Muscle of back (tissue), 13 donors: ENCODE measurements at places on chromosomes 3 and 15. TPM values are rescaled to one million over a fixed set of nuclear protein-coding genes. Genes with fewer than 3 reads are reported as not detected.

GRCh38 chr3:81910244-81910852 lies 148.9 kb upstream of the GBE1 start:
- no peak for DNase-seq

DNA sequence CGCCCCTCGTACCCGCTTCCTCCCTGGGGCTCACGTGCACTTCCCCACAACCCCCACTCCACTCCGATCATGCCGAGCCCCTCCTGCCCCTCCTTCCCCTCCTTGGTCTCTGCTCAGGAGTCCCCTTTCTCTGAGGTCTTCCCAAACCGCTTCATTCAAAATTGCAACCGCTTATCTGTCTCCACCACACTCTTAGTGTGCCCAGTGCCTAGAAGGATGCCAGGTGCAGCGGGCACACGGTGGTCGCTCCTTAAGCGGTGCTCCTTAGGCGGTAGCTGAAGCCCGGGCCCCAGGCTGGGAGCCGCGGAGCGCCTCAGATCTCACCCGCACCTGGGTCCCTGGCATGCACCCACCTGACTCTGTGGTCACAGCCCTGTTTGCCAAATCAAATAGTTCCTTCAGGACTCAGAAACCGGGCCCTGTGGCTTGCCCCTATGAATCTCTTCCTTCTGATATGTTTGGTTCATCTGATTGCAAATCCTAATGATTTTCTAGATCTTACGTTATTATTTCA lies 524.5 kb downstream of the OCA2 start:
- DNase-seq: no peak

- no peak for DNase-seq
These were observed 9.2 kb downstream of the SLC25A36 start for GRCh38 chr3:140950863-140951262.

Gene P2RY14
- 1.4 TPM for polyA plus RNA-seq

DNA sequence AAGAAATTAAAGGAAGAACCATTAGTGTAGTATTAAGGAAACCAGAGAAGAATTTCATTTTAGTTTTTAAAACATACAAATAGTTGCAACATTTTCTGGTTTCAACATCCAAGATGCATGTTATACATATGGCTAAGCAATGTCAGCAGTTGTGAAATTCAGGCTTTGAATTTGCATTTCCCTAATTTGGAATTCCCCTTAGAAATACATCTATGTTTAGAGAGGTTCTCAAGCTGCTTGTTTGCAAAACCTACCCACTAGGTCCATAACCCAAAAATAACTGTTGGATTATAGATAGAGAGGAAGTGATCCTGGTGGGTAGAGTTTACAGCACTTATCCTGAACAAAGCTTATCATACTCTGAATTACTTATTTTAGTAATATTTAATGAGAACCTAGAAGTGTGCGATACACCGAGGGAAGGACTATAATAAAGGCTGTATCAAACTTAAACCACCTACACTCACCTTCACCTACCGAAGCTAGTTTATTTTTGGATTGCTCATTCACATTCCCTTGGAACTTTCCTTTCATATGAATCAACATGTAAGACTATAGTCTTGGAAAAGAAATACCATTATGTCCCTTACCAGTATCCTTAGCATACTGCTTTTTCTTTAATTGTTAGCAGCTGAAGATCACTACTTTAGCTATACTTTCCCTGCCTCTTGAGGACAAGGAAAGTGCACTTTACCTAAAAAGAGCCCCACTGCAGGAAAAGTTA lies 60.6 kb downstream of the CHAC1 start:
- no peak for DNase-seq

- no peak for DNase-seq
These were observed 454.7 kb upstream of the ADAMTS9 start for GRCh38 chr3:65142456-65142855.

Gene FES
- polyA plus RNA-seq: 10.5 TPM

Gene SLC41A3
- 32.9 TPM for polyA plus RNA-seq

DNA sequence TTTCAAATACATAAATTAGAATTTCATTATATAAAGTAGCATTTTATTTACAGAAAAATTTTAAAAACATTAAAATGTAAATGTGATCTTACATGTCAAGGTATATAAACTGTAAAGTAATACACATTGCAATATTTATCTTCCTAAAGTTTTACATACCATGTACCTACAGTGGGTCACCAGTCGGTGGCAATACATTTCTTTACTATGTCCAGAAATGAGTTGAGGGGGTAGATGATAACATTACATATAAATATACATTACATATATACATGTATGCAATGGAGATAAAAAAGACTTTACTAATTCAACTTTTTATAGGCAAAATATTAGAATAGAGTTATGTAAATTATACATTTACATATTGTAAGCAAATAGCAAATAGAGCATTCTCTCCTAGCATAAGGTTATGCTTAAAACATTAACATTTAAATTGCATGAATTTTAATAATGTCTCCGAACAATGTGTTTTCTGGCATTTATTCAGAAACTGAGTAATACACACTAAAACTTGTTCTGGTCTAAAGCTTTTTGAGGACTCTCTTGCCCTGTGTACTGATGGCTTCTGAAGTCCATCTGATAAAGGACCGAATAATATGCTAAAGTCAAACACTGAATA lies 93.3 kb upstream of the NLGN1 start:
- DNase-seq: no peak

DNA sequence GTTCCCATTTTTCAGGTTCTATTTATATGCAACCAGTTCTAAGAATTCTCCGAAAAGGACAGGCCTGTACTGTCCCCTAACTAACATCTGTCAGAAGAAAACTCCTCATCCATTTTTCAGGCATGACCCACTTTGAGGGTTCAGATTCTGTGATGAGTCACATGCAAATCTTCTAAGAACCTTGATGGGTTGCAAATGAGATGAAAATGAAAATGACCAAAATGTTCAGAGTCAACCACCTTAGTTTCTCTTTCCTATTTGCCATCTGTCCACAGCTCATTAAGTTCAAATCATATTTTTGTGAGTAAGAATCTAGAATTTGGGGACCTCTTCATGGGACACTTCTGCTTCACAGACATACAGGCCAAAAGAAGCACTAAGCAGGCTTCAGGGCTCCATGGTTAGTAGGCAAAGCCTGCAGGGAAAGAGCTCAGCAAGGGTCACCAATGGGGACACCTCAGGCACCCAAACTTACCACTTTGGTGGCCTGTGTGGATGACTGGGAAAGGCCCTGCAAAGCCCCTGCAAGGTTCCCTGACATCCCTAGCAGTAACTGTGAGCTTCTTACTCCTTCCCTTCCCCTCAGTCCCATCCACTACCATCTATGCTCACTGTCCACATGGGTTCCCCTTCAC lies 122.0 kb downstream of the WDR76 start:
- no peak for DNase-seq

Gene HHLA2
- polyA plus RNA-seq: not detected

DNA sequence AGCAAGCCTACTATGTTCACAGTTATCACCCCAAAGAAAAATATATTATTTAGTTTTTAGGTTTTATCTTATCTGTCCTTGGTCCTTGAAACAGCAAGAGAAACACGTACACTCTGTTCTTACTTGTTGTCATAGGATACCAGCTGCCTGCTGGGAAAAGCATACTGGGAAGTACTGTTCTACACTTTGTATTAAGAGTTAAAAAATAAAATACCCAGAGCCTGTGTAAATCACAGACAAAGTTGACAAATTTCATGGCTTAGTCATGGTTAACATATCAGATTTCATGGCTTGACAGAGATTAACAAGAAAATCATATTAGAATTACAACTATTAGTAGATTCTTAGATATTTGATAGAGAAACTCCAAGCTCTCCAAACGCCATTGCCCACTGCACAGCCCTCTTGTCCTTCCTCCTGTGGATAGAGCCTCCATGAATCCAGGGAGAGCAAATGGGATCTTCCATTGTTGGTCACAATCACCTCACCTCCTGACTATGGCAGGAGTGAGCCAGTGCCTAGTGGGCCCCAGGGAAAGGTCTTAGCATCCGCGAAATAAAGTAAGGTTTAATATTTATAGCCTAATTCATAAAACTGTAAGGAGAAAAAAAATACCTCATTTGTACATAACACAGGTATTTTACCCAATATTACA lies 128.1 kb upstream of the WNT5A start:
- no peak for DNase-seq

Gene GOLGA6L10
- 4.6 TPM for polyA plus RNA-seq

Gene GPR62
- polyA plus RNA-seq: 0.21 TPM

Gene TRANK1
- 5.2 TPM for polyA plus RNA-seq

DNA sequence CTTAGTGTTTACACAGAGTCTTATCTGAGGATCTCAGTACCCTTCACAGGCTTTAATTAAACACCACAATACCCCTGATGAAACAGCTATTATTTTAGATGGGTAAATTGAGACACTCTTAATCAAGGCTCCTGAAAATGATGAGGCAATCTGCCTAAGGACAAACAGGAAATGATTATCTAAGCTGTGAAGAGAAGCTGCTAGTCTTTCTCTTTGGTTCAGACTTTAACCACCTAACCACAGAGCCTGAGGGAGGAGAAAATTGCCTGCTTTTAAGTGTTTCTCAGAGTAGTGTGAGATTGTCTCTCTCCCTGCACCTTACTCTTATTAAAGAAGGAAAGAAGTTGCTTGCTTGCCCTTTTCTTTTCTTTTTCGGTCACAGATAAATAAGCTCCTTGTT lies 364.3 kb upstream of the ADAMTS9 start:
- no peak for DNase-seq

- no peak for DNase-seq
These were observed 7.8 kb upstream of the AEN start for GRCh38 chr15:88613074-88613944.

Gene KNG1
- 0.70 TPM for polyA plus RNA-seq

DNA sequence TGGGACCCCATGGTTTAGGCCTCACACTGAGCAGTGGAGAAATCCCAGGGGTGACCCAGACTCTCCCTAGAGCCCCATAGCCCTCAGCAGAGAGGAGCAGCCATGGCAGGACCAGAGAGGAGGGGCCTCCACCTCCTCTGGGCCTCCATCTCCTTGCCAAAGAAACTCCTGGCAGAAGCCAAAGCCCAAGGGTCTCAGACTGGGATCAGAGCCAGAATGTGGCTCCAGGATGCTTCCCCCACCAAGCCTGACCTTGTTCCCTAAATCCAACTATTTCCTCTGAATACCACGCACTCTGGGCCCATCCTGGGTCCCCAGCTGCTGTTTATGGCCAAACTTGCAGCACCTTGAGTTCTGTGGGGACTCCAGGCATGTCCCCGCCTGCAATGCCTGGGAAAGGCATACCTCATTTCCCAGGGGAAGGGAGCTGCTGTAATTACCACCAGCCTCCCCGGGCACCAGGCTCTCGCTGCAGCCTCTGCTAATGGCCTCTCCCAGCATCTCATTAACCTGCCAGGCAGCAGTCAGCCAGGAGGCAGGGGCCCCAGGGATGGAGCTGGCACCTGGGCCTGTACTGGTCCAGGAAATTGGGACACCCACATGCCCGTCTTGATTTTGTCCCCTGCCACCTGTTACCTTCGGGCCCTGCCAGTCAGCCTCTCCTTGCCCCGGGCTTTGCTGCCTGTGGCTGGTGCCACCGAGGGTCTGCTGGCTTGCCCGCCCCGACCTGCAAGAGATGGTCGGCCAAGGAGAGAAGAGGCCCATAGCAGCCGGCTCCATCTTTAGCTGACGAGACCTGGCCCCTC lies 4.6 kb downstream of the CCDC9B start:
- DNase-seq: no peak

- DNase-seq: no peak
These were observed 67.1 kb downstream of the OXSM start for GRCh38 chr3:25856902-25857518.
